Astrocyte (in vitro differentiated cells and primary cell): ENCODE measurements at places on chromosomes 7 and 10. TPM values are rescaled to one million over a fixed set of nuclear protein-coding genes. Genes with fewer than 3 reads are reported as not detected.

PRR15 gene
- 7.2 and 11.1 TPM in 2 replicates for total RNA-seq

ASB10 gene
- not detected in 2 replicates for total RNA-seq

ADCYAP1R1 gene
- 0.05 and 0.14 TPM in 2 replicates for total RNA-seq

MAT1A gene
- 0.11 and 0.12 TPM in 2 replicates for total RNA-seq

HTRA1 gene
- 34.9 and 89.8 TPM in 2 replicates for total RNA-seq

OR2A42 gene
- not detected in 2 replicates for total RNA-seq

HOXA13 gene
- total RNA-seq: not detected in 2 replicates

HMX3 gene
- total RNA-seq: not detected in 2 replicates

ACSM6 gene
- not detected in 2 replicates for total RNA-seq

PNLIPRP2 gene
- not detected in 2 replicates for total RNA-seq

DNA sequence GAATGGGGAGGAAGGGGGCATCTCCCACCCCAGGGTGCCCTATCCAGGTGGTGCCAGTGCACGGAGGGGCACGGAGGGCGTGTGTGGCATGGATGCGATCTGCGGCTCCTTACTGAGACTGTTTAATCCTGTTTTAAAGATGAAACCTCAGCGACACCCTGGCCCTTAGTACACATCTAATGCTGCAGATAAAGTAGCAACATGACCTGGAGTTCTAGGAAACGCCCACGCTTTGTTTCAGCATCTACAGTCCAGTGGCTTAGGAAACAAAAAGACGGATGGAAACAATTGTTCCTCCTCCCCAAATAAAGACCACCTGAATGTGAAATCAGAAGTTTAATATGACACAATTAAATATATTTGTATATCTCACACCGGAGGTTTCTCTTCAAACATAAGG is 201.9 kb downstream of the DNAJB6 start:
- no peak for DNase-seq

GRCh38 chr10:11002916-11003315 is 14.8 kb upstream of the CELF2 start:
- DNase-seq: no peak

GRCh38 chr7:28988810-28989209 is 30.7 kb upstream of the TRIL start:
- peak; percentile 98 for DNase-seq

DNA sequence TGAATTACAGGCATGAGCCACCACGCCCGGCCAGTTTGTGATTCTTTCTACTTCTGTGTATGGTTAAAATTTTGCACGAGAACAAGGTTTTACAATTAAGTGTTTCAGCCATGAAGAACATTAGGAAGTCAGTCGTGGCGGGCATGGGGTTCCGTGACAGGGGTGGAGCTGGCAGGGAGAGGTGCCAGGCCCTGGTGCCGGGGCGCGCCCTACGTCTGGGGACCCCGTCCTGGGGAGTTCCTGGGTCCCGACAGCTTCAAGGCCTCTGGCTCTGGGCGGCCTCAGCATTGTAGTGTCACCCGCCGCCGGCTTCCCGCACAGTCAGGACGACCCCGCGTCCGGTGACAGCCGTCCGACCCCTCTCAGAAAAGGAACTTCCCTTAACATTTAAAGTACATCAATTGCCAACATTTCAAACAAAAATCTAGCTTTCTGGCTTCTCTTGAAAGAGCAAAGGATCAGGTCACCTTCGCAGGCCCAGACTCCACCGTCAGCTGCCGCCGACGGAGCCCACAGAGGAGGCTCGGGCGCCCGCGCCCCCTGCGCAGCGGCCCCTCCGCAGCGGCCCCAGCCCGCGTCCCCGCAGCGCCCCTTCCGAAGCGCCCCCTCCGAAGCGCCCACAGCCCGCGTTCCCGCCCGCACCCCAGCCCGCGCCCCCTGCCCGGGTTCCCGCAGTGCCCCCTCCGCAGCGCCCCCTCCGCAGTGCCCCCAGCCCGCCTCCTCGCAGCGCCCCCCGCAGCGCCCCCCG is 23.2 kb upstream of the MKI67 start:
- no peak for DNase-seq

GRCh38 chr7:12957487-12957886 is 270.1 kb downstream of the ARL4A start:
- DNase-seq: no peak

- DNase-seq: no peak
These were observed 59.7 kb upstream of the CDK14 start for GRCh38 chr7:90536449-90536848.

DNA sequence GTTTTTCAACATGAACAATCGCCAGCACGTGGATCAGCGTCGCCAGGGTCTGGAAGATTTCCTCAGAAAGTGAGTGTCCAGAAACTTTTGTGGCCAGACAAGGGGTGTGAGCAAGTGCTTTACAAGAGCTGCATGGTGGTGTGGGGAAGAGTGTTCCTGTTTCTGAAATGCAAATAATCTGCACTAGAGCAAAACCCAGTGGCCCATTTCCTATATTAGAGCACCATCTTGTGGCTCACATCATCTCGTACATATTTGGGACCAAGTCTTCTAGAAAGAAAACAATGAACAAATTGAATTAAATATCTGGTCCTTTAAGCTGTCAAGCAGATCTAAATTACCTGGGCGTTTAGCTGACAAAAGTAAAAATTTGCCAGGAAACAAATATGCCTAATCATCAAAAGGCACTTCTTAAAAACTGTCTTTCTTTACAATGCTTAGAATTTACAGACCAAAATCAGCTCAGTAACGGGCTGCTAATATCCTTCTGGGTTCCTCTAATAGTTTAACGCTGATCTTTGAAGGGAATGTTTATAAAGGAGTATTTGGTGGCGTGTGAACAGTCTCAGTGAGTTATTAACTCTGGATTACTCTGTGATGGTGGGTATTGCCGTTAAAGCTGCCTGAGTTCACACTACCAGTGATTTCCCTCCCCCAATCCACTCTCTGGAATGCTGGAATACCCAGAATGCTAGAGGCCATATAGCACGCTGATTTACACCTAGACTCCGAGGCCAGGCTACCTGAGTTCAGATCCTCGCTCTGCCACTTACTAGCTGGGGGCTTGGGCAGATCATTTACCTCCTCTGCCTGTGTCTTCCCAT is 73.6 kb downstream of the SNX10 start:
- DNase-seq: peak; percentile 42

GRCh38 chr7:98613601-98614425 is 3.3 kb upstream of the NPTX2 start:
- DNase-seq: peak; percentile 34

DNA sequence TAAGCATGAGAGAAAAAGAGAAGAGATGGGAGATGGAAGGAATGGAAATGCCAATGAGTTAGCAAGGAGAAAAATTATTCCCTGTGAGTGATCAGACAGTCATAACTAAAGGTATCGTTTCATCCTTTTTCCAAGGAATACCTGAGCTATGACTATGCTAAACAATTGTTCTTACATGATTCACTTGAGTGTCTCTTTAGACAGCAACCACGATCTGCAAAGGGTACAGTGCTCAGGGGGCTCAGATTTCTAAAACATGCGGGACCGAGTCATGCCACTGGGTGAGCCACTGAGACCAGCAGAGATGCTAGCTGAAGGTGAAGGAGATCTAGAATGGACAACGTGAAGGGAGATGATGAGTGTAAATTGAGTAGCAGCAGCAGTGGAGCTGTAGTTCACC is 78.0 kb upstream of the CTTNBP2 start:
- DNase-seq: no peak

DNA sequence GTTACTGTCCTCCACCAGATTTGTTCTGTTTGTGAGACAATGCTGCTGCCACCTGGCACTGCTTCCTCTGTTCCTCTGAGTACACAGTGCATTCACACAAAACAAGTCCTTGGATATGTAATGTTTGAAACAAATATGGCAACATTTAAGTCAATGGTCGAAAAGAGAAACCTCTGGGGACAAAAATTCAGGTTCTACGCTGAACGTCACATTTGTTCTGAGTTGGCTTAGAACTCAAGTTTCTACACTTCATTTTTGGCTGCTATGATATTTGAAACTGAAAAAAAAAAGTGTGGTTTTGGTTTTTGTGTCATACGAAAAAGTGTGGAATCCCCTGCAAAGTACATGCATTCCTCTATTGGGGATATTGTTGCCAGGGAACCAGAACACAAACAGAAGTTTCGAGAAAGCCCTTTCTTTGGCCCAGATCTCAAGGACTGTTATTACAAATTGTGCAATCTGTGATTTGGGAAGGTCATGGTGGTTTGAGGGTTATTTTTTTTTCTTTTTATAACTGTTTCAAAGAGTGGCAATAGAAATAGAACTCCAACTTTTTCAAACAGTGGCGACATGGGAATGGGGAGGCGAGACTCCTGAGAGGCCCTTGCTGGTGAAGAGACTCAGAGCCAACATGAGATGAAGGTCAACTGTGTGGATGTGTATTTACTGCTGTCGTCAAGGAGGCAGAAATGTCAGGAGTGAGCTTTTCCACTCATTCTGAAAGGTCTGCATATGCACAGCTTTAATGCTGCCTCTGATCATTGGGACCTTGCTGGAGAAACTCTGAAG is 127.5 kb downstream of the CUBN start:
- peak; percentile 98 for DNase-seq

- DNase-seq: no peak
These were observed 129.7 kb downstream of the SEMA3E start for GRCh38 chr7:83519240-83519639.

- peak; percentile 89 for DNase-seq
These were observed 80.4 kb upstream of the CDK6 start for GRCh38 chr7:92916770-92917224.

GRCh38 chr7:12719981-12720865 is 32.8 kb downstream of the ARL4A start:
- no peak for DNase-seq

DNA sequence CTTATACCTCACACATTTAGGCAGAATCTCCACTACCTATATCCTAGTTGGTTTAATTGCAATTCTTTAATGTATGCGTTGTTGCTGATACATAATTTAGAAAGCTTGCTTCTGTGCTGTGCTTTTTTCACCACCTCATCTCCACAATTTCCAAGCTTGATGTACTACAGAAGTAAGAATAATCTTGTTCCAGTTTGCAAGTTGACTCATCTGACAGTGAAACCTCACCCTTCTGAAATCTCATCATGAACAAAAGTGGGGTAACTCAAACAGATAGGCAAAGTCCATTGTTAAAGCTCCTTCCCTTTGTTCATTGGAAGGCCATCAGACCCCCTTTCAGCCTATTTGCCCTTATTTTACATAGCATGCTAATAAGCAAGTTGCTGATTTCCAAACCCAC is 13.6 kb downstream of the EIF4EBP2 start:
- DNase-seq: peak; percentile 23

DNA sequence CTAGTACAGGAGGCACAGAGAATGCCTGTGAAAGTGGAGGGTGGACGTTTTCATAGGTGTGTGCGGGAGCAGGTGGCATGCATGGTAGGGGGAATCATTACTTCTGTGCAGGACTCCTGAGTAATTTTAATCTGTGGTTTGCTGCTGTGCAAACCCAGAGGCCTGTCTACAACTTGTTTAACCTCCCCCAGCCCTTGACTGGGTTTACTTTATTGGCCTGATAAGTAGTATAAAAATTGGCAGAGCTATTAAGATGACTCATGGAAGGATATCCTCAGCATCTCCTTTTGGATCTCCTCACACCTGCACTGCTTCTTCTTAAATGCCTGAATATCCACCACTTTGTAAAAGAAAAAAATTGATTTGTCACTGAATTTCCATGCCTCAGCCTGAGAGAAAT is 104.8 kb downstream of the AUTS2 start:
- DNase-seq: peak; percentile 65

GRCh38 chr7:517774-518629 is 1.6 kb downstream of the PDGFA start:
- DNase-seq: peak; percentile 62
